ENCODE measurements at places on chromosomes 4 and X.
A peak's percentile ranks its signal among the peaks of the same experiment; 100 is the strongest.

GRCh38 chr4:73258436-73258685 lies 237 bp downstream of the ANKRD17 start:
- no peak for DNase-seq

DNA sequence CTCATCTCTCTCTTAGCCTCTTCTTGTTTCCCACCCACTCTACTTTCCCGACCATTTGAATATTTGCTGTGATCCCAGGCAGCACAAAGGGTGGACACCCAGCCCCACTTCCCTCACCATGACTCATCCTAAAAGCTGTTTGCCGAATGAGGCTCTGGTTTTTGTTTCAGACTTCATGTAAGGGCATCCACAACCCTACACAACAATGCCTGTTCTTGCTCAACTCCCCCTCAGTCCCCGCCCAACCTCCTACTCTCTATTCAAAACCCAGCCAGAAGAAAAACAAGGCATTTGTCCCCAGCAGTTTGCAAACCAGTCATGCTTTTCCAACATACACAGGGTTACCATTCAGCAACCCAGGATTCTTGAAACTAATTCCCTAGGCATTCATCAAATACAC lies 516.5 kb upstream of the CNKSR2 start:
- no peak for DNase-seq

- DNase-seq, result no peak
Observed at GRCh38 chr4:25889589-25890503, 24.2 kb upstream of the SMIM20 start.

DNA sequence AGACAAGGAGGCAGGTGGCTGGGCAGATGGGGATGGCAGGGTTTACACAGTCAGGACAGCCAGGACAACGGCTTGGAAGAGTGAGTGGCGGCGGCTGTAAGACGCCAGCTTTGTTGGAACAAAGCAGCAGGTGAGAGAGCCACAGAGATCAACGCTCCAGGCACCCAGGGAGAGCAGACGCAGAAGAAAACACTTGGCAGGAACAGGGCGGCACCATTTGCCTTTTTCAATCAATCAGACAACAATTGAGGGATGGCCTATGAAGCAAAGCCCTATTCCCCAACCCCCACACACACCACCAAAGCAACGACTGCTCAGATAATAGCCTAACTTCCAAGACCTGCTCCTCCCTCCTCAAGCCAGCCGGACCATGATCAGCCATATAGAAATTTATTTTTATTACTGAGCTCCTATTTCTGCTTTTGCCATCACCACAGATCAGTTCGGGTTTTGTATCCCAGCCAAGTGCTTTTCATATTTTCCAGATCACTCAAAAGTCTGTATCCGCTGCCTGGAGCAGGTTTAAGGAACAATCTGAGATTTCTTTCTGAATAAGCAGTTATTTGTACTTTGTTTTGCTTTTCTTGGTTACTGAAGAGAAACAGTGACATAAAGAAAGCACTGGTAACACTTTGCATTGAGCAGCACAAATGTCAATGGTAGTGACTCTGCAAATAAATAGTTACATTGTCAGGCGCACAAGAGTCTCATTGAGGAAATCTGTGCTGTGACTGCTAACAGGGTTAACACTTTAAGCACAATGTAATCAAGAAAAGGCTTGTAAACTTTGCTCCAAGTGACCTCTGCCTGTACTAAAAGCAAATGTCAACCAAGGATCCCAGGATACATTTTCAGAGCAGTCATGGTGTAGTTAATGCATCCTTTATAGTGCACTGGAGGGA lies 81.8 kb upstream of the RBPJ start:
- no peak for DNase-seq

DNA sequence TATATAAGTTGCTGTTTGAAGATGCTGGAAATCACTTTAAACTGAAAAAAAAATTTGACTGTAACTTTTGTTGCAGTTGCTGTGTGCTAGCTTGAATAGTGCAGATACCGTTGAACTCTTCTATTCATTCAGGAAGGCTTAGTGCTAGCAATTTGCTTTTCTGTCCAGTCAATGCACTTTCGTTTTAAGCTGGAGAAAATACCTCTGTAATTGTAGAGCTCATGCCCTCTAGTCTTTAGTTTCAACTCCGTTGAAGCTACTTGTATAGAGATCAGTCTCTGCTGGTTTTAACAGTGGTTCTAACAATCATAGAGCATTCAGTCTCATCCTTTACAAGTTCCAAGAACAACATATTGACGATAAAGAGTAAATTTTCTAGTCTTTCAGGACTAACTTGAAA lies 49.0 kb upstream of the TRPC3 start:
- DNase-seq, result no peak

GRCh38 chr4:123856689-123857545 lies 460.3 kb downstream of the SPRY1 start:
- no peak for DNase-seq

- peak; percentile 7 for DNase-seq
Observed at GRCh38 chr4:139955600-139955999, 198.4 kb downstream of the MAML3 start.

GRCh38 chr4:108327642-108328382 lies 159.1 kb upstream of the LEF1 start:
- no peak for DNase-seq

GRCh38 chr4:153502584-153502983 lies 36.4 kb downstream of the TMEM131L start:
- DNase-seq, result no peak

DNA sequence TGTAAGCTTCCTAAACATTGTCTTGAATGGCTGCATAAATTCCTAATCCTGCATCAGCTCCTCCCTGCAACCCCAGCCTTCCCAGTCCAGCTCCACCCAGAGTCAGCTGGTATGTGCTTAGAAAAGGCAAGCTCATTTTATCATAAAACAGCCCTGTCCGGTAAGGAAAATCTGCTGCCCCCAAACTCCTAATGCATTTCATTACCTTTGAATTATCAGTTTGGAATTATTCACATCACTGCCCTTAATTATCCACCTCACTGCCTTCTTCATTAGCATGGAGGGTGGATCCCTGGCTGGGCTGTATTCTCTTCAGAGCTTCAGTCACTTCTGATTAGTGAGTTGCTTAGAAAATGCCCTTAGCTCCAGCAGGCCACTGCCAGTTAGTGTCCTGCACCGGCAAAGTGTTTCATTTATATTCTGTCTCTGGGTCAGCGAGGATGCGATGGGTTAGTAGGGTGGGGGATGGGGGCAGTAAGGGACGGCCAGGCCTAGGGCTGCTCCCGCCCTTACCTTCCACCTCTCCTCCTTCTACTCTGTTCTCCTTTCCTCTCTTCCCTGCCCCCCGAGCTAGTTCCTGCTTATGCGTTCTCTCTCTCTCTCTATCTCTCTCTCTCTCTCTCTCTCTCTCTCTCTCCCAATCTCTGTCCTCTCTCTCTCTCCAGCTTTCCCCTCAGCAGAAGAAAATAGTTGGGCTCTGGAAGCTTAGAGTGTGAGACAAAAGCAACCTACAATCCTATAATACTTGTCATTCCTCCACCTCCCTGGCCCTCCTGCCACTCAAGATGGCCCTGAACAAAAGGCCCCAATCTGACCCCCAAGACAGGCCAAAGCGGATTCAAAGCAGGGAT lies 174.8 kb upstream of the KLF3 start:
- DNase-seq, result no peak

DNA sequence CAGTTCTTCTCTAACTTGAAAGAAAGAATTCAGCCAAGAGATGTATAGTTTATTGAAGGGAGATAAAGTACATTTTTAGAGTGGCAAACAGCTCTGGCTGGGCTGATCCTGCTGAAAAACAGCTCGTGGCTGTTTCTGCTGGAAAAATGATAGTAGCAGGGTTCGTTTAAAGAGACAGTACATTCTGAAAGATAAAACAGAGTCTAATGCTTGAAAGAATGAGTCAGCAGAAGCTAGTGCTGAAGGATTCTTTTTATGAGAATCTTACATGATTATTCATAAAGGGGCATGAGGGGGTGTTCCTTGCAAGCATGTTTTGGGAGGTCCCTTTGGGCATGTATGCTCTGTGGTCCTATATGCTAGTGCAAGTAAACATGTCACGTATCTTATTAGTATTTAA lies 790.0 kb downstream of the PCDH18 start:
- DNase-seq, result no peak
